ENCODE measurements at places on chromosomes 7 and 10. TPM values are rescaled to one million over a fixed set of nuclear protein-coding genes. Genes with fewer than 3 reads are reported as not detected.

GRCh38 chr10:129961157-129961701 is 2.8 kb downstream of the EBF3 start:
- DNase-seq, result no peak

DNA sequence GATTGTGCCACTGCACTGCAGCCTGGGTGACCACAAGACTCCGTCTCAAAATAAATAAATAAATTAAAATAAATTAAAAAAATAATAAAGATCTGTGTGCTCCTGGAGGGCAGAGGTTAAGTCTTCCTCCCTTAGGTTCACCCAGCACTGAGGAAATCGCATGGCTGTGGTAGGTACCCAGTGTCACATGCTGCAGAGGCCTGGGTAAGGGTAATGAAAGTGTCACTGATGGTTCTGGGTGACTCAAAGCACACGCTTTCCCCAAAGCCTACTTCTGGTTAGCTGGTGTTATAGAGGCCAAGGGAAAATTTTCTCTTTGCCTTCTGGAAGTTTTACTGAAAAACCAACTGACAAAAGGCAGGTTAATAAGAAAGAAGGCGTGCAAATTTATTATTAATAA is 88.8 kb upstream of the ITGB1 start:
- DNase-seq, result no peak

TRIL gene
- total RNA-seq, result 0.03 TPM

DNA sequence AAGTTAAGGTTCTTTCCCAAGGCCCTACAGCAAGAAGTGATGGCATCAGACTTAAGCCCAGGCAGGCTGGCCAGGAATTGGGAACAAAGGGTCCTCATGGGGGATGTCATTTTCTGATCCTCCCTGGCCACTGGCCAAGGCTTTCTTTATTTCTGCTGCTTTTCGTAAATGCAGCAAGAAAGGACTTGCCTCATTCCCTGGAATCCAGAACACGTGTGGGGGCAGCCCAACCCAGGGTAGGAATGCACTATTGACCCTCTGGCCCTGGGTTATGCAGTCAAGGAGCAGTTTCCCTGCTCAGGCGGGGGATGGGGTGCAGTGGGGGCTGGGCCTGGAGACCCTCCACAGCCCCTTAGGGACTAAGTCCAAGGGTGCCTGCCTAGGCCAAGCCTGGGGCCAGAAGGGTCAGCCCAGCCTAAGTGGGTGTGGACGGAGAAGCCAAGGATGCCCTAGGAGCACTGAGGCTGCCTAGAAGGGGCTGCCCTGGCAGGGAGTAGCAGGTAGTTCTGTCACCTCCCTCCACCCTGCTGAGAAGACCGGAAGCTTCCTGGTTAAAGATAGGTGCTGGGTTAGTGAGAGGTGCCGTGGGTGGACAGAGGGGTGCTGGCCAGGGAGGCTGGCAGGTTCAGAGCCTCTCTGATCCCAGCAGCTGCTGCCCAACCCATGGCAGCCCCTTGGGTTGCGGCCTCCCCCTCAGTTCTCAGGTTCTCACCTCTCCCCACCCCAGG is 179.2 kb downstream of the SH3PXD2A start:
- no peak for DNase-seq

- DNase-seq, result no peak
Observed at GRCh38 chr7:27224983-27225934, 17.3 kb upstream of the EVX1 start.

DNA sequence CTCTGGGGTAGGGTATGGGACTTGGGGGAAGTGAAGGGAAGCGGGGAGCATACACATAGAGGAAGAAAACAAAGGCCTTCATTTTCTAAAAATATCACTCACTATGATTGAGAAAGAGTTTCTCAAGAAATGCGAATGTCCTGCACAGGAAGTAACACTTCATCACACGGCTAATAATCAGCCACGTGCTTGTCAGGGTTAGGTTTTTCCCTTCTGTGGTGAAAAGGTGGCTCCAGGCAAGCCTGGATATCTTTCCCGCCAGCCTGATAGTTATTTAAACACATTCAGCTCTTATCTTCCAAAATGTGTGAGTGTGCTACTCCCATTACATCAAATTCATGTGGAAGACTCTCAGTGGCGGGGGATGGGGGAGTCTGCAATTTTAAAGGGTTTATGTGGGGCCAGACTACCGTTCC is 166.4 kb upstream of the ADO start:
- DNase-seq, result no peak

DNA sequence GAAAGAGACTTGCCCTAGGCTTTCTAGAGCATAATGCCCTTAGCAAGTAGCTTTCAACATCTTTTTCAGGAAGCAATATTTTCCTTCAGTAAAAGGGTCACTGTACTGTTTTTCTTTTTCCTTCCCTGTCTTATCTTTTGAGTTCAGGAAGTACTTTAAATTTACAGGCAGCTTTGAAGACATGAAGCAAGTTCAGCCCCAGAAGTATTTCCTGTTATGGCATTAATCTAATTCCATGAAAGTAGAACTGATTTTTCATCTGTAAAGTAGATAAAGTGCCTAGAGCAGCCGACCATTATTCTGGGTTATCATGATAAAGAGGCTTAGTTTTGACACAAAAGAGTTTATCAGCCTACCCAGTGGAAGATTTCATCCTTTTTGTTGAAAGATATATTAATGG is 288.2 kb downstream of the ADK start:
- DNase-seq, result no peak

DNA sequence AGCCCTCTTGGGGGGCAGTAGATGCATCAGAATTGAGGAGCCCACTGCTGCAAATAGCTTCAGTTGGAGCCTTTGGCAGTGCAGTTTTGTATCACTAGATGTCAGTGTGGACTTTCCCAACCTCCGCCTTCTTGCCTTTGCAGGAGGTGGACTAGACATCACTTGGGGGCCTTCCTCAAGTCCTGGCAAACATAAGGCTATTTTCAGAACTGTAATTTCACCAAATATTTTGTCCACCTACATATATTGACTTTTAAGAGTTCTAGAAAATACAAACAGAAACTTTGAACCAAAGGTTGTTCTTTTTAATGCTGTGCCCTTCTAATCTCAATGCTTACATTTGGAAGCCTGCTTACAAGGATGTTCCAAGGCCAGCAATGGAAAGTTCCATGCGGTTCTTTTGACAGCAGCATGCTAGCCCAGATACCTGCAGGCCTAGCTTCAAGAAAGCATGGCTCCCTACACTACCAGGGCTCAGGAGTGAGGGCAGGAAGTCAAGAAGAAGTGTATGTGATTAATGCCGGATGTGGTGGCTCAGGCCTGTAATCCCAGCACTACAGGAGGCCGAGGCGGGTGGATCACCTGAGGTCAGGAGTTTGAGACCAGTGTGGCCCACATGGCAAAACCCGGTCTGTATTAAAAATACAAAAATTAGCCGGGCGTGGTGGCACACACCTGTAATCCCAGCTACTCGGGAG is 8.0 kb upstream of the ZNRF2 start:
- DNase-seq, result peak; percentile 6

- no peak for DNase-seq
Observed at GRCh38 chr7:33922820-33923219, 17.5 kb downstream of the BMPER start.

ETV1 gene
- 5.6 TPM for total RNA-seq

Measured in MG63 (cell line).